Cardiac fibroblast (primary cell): ENCODE measurements at places on chromosomes 11 and 22.

- no peak for DNase-seq
Observed at GRCh38 chr11:67412495-67413179, 2.8 kb upstream of the CARNS1 start.

DNA sequence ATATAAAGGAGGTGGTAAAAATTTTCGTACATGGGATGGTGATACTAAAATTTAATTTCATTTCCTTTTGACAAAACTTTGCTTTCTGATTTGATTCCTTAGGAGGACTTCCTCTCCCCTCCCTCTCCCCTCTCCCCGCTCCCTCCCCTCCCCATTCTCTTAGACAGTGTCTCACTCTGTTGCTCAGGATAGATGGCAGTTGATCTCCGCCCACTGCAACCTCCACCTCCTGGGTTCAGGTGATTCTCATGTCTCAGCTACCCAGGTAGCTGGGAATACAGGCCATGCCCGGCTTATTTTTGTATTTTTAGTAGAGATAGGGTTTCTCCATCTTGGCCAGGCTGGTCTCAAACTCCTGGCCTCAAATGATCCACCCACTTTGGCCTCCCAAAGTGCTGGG lies 15.9 kb downstream of the TRIM44 start:
- DNase-seq = no peak

GRCh38 chr22:37492428-37493344 lies 6.5 kb upstream of the MFNG start:
- DNase-seq = peak; percentile 62

DNA sequence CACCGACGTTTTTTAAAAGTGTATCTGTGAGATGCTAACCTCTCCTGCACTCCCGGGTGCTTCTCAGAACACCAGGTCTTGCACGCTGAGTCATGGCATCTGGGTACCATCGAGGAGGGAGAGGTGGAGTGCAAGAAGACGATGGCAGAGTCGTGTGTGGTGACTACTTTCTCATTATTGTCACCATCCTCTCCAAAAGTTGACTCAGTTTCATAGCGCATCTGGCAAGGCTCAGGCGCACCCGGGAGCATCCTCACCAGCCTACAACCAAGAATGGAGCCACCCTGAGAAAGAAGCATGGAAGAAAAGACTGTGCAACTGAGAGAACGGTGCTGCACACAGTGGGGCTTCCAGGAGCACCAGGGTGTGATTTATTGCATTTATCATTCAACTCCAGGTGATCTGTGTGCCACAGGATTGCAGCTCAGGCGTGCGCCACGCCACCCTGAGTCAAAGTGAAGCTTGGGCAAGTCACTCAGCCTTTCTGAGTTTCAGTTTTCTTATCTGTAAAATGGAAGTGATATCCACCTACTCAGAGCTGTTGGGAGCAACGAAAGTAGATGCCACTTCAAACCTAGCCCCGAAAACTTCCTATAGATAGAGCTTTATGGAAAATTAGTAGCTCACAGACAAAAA lies 65.4 kb downstream of the LINC01488 start:
- DNase-seq = no peak

DNA sequence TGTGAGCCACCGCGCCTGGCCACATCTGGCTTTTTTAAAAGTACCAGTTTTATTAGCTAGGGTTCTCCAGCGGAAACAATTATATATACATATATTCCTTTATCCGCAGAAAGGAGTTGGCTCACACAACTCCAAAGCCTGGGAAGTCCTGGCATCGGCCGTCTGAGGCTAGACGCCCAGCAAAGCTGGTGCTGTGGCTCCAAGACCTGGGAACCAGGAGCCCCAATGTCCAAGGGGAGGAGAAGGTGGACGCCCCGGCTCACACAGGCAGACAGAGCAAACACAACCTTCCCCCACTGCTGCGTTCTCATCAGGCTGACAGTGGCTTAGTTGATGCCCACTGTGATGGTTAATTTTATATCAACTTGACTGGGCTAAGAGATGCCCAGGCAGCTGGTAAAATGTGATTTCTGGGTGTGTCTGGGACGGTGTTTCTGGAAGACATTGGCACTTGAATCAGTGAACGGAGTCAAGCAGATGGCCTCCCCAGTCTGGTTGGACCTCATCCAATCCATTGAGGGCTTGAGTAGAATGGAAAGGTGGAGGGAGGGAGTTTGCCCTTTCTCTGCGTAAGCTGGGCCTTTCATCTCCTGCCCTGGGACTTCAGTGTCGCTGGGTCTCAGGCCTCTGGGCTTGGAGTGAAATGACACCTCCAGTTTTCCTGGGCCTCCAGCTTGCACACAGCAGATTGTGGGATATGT lies 904.4 kb downstream of the BRD1 start:
- DNase-seq = no peak

DNA sequence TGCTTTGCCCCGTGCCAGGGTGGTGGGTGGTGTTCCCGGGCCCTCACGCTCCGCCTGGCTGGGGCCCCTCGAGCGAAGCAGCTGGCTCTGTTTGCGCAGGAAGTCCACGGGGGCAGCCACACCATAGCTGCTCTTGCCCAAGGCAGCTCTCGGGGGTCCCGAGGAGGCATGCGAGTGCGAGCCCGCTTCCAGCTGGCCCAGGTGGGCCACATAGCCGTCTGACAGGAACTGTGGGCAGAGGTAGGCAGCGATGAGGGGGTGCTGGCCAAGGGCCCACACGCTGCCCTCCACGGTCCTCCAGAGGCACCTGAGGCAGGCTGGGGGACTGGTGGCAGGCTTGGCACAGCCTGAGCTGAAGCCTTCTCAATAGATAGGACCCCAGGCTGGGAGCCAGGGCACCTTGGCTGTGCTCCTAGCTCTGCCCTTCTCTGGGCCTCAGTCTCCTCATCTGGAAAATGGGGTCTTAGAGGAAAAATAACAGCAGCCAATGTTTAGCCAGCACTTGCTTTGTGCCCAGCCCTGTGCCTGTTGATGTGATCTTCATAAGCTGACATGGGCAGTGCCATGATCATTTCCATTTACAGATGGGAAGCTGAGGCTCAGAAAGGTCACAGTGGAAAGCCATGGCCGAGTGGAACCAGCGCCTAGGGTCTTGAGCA lies 9.4 kb downstream of the AIP start:
- DNase-seq = no peak

GRCh38 chr11:10660323-10660722 lies 33.2 kb downstream of the IRAG1 start:
- no peak for DNase-seq

DNA sequence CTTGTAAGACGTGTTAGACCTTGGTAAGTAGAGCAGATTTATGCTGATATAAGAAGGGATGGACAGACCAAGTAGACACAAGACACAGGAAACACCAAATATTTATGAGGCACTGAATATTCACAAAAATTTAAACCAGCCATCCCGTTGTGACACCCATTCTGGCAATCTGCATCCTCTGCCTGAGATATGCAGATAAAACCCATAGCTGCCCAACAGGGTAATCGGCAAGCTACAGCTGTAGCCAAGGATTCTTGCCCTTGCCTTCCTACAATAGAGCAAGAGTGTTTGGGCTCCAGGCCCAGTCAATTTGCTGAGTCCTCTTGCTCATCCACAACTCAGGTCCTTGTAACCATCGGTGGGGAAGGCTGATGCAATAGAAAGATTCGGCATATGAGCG lies 18.5 kb upstream of the MPZL2 start:
- no peak for DNase-seq

- DNase-seq = peak; percentile 74
Observed at GRCh38 chr22:39283322-39284141, 35.9 kb downstream of the RPL3 start.
